ENCODE measurements at places on chromosomes 2 and 18.

GRCh38 chr18:14189858-14190257 is 57.6 kb upstream of the ZNF519 start:
- no peak for DNase-seq

GRCh38 chr2:71419145-71419544 is 34.2 kb upstream of the DYSF start:
- DNase-seq: no peak

GRCh38 chr18:59820663-59821062 is 79.1 kb upstream of the PMAIP1 start:
- DNase-seq: no peak

DNA sequence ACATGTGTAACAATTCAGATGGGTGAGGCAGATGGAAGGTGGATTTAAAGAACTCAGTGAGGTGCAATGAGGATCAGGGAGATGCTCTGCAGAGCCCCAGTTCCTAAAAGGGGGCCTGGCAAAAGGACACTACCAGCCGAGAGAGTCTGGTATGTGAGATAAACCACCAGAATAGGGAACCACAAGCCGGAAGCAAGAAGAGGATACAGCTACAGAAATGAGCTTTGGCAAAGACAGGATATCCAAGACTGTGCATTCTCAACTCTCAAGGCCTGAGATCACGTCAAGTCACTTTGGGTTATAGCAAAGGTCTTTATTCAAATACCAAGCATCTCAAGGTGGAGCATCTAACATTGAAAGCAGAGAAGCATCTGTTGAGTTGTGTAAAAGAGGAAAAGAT is 293.5 kb downstream of the ARHGAP15 start:
- peak; percentile 5 for DNase-seq

GRCh38 chr2:10489842-10490555 is 41.9 kb upstream of the ODC1 start:
- DNase-seq: no peak

GRCh38 chr2:167293943-167294775 is 405.9 kb downstream of the XIRP2 start:
- DNase-seq: no peak

DNA sequence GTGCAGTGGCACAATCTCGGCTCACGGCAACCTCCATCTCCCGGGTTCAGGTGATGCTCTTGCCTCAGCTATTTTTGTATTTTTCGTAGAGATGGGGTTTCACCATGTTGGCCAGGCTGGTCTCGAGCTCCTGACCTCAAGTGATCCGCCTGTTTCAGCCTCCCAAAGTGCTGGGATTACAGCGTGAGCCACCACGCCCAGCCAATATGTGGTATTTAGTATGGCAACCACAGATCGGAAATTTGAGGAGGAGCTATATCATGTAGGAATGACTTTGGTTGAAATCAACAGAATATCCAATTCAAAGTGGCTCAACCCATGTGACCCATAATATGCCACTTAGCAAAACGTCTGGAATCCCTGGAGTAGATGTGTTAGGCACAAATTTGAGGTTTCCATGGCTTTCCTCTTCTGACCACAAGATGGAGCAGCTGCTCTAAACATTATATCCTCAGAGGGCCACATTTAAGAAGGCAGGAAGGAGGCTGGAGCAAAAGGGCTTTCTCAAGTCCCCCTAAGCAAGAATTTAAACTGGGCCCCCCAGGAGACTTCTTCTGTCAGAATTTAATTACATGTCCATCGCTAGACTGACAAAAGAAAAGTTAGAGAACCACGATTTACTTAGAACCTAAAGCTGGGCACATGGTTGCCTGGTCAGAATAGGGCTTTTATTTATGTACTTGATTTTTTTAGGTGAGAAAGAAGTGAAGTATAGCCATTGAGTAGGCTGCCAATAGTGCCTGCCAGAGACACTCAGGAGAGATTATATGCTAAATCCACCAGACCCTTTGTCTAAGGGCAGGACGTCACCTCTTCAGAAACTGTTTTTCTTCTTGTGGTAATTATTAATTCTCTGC is 49.6 kb upstream of the ITSN2 start:
- DNase-seq: peak; percentile 42

DNA sequence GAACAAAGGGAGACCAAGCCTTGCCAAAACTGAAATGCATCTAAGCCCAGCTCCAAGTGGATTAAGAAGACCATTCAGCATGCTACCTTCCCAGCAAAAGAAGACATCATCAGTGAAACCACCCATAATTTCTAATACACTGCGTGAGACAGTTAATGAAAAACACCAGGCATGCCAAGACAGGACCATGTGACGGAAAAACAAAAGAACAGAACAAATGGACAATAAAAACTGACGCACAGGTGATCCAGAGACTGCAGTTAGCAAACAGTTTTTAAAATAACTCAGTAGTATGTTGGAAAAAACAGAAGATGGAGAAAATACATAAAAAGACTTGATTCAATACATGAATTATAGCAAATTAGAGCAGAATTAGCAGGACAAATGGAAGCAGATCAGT is 15.3 kb downstream of the FAM168B start:
- no peak for DNase-seq

DNA sequence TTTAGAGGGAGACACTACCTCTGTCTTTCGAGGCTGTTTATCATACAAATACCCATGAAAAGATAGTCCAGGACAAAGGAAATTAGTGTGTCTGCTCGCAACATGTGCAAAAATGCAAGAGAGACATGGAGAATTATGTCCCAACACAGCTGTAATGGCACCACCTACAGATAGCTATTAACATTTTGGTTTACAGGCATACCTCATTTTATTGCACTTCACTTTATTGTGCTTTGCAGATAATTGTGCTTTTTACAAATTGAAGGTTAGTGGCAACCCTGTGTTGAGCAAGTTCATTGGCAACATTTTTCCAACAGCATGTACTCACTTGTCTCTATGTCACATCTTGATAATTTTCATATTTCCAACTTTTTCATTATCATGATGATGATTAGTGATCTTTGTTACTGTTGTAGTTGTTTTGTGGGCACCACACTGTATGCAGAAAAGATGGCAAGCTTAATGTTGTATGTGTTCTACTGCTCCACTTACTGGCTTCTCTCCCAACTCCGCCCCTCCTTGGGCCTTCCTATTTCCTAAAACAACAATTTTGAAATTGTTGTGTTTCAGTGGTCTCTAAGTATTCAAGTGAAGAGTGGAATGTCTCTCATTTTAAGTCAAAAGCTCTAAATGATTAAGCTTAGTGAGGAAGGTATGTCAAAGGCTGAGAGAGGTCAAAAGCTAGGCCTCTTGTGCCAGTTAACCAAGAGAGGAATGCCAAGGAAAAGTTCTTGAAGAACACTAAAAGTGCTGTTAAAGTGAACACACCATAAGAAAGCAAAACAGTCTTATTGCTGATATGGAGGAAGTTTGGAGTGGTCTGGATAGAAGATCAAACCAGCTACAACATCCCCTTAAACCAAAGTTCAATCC is 52.0 kb downstream of the ANKRD12 start:
- no peak for DNase-seq

DNA sequence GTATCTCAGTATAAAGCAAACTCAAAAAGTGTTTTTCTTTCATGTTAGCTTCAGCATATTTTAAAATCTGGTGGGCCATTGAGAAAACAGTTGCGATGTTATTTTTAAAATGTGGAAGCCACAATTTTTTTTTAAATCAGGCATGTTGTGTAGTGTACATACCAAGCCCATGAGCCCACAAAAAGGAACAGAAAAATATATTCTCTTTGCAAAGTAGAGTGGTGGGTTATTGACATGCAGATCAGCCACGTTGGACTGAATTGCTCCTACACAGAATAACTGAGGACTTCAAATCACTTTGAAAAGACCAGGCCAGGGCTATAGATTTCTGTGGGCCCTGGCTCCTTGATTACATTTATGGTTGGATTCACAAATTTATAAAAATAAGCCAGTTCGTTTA is 774.4 kb downstream of the DCC start:
- no peak for DNase-seq

DNA sequence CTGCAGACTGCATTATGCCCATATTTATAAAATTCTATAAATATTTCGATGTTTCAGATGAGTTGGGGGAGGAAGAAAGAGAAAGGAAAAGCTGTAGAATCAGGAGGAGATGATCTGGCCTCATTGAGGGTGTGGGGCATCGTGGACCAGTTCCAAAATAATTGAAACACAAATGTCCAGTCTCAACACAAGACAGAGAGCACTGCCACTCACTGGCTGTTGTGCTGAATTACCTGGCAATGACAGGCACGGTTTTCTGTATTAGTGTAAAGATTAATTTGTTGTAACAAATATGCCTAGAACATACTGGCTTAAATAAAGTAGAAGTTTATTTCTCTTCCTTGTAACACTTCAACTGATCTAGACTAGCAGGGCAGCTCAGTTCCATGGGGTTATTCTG is 24.1 kb downstream of the POLE4 start:
- no peak for DNase-seq

GRCh38 chr2:20488201-20488641 is 41.3 kb downstream of the RHOB start:
- DNase-seq: no peak

DNA sequence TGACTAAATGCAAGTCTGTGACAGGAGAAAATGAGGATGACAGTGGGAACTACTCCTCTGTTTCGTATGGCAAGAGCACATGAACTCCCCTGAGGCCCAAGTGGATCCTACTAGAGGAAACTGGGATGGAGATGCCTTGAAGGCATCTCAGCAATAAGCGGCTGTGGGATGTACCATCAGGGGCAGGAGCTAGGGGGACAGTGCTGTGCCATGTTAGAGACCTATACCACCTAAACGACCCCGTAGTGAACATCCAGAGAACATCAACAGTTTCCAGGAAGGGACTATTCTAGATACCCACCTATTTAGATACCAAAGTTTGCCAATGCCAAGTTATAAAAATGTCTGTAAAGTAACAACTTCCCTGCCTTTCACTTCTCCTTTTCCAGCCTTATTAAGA is 860.8 kb upstream of the ACVR2A start:
- DNase-seq: no peak

- DNase-seq: no peak
Measured at GRCh38 chr18:55236150-55236931, 277.1 kb upstream of the CCDC68 start.

DNA sequence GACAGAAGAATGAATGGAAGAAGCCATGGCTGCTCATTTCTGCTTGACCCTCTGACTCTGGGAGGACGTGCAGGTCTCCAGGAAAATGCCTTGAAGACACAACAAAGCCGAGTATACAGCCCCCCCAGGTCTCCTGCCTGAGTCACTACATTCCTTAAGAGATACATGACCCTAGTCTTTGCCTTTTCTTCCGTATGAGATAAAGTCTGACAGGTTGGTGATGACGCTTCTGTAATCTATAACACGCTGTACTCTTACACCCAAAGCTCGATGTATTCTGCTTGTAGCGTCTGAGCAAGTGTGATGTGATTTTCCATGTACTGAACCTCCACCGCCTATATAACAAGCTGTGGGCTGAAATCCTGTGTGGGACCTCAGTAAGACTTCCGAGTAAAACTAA is 77.3 kb downstream of the KCTD1 start:
- no peak for DNase-seq

DNA sequence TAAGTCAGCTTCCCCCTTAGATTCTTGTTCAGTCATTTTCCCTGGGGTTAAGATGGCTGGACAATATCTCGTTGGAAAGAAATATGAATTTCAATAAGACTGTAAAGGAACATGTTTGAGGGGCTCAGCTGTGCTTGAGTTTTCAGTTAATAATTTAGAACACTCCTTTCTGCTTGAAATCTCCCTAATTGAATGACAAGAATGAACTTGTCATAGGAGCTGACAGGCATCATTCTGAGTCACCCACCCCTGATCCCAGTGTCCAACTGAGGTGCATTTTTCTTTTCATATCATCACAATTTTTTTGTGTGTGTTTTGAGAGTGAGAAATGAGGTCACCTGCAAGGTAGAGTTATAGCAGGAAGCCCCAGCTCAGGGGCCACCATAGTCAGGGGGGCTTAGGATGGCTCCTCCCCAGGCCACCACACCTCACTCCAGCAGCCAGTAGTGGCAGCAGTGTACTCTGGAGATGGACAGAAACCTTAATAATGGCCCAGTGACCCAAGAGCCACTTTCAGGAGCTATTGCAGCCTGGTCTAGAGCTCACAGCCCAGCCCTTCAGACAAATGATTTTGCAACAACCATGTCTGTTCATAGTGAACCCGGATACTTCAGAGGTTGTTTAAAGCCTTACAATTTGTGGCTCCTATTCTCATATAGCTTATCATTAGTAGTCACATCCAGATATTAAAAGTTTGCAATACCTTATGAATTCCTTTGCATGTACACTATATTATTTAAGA is 174.5 kb downstream of the MAIP1 start:
- no peak for DNase-seq

GRCh38 chr2:51990684-51991083 is 958.8 kb upstream of the NRXN1 start:
- DNase-seq: no peak

DNA sequence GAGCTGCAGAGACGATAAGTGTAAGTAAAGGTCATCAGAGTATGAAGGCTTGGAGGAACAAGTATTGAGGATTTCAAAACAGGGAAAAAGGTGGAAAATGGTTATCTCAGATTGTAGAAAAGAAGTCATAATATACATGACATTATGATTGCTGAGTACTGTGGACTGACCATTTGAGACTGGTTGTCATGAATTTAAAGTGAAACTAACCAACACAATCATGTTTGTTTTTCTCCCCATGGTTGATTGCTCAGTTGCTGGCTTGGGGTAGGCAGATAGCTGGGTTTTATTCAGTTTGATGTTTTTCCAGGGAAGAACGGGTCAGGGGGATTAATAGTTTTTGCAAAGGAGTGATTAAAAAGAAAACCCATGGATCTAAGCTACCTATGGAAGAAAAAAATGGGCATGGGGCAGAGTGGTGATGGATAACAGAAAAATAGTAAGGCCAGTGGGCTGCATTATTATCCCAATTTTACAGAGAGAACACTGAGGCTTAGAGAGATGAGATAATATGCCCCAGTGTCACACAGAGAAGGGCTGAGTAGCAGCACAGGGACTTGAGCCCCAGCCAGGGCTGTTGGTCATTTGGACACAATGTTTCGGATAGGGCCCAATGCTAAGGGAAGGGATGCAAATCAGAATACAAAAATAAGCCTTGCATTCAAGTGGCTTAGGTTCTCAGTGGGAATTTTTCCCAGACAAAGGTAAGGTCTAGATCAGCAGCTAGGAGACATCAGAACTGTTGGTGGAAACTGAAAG is 885.7 kb downstream of the DCC start:
- DNase-seq: no peak

GRCh38 chr2:210456571-210456970 is 20.0 kb downstream of the LANCL1 start:
- no peak for DNase-seq

GRCh38 chr18:9057646-9058045 is 44.9 kb upstream of the NDUFV2 start:
- no peak for DNase-seq

DNA sequence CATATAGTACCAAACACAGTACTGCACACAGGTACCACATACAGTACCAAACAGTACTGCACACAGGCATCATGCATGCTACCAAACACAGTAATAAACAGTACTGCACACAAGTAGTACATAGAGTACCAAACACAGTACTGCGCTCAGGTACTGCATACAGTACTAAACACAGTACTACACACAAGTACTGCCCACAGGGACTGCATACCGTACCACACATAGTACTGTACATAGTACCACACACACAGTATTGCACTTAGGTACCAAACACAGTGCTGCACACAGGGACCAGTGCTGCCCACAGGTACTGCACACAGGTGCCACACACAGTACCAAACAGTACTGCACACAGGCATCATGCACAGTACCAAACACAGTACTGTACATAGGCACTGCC is 74.9 kb downstream of the ZNF236 start:
- no peak for DNase-seq
